Stimulated activated naive CD8-positive, alpha-beta T cell treated with anti-CD3 and anti-CD28 coated beads, Interleukin-15, Interleukin-2, amounts not matched to agents 100 U/mL and 50 U/mL, for 24 hours (primary cell): ENCODE measurements at places on chromosomes 7 and 10.

DNA sequence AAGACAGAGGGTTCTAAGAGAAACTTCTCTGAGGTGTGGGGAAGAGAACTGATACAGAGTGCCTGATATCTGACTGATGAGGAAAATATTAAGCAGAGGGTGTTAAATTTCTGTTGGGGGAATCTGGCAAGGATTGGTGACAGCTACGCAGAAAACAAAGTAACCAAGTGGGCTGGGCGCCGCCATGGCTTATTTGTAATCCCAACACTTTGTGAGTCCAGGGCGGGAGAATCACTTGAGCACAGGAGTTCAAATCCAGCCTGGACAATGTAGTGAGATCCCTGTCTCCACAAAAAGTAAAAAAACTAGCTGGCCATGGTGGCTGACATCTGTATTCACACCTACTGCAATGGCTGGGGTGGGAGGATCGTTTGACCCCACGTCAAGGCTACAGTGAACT lies 2.1 kb upstream of the C7orf25 start:
- no peak for DNase-seq

DNA sequence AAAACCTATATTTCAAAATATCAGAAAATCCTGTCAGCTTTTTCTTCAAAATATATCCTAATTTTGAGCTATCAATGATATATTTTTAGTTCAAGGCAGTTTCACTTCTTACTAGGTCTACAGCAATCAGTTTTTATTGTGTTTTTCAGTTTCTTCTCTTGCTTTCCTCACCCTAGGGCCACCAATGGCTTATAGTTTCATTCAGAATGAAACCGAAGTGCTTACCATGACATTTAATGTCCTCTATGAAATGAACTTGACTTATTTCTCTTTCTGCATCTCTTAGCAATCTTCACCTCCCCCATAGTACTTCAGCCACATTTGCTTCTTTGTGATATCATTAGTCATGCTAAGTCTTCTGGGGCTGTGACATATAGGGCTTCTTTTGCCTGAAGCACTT lies 100.3 kb downstream of the ARL5B start:
- DNase-seq: no peak

GRCh38 chr7:98365863-98366561 lies 34.9 kb downstream of the BAIAP2L1 start:
- no peak for DNase-seq

DNA sequence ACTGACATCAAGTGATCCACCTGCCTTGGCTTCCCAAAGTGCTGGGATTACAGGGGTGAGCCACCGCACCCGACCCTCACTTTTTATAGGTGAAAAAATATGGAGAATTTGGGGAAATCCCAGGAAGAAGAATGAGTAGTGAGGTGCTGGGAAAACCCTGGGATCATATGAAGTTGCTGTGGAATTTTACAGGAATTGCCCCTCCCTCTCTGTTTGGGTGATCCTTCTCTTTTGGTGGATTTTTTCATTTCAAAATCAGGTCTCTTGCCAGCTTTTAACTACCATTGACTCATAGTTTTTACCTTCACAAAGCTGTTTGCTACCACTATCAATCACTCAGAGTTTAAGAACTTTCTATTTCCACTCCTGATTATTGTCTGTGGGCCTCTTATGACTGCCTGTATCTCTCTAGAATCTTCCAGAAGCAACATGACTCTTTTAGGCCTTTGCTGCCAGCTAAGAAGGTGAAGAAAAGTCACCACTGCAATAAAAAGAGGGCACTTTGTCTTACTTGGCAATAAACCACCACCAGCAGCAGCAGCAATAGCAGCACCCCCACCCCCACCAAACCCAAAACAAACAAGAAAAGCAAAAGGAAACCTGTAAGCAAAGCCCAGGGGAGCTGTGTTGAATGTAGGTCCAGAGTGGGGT lies 4.0 kb upstream of the GIMAP8 start:
- DNase-seq: no peak
